Bladder microvascular endothelial cell (primary cell): ENCODE measurements at places on chromosomes 6 and 20. TPM values are rescaled to one million over a fixed set of nuclear protein-coding genes. Genes with fewer than 3 reads are reported as not detected.

TCP11 gene
- total RNA-seq = not detected in 2 replicates

CD2AP gene
- 30.3 and 45.5 TPM in 2 replicates for total RNA-seq

CASS4 gene
- total RNA-seq = not detected in 2 replicates

RWDD1 gene
- total RNA-seq = 13.0 and 16.1 TPM in 2 replicates

CAGE1 gene
- under 0.01 and 0.06 TPM in 2 replicates for total RNA-seq

PAK1IP1 gene
- 9.7 and 18.8 TPM in 2 replicates for total RNA-seq

OR12D3 gene
- total RNA-seq = not detected in 2 replicates

ADGRB3 gene
- not detected in 2 replicates for total RNA-seq

LKAAEAR1 gene
- total RNA-seq = 0.16 and 0.25 TPM in 2 replicates

ERVFRD-1 gene
- total RNA-seq = 0.16 and 0.38 TPM in 2 replicates

ADGRG6 gene
- total RNA-seq = 37.1 and 43.6 TPM in 2 replicates

KCNK16 gene
- not detected in 2 replicates for total RNA-seq

ZNF341 gene
- 0.97 and 2.0 TPM in 2 replicates for total RNA-seq

CEP162 gene
- 3.9 and 8.0 TPM in 2 replicates for total RNA-seq

FAM217A gene
- not detected in 2 replicates for total RNA-seq

PRR3 gene
- total RNA-seq = 1.3 and 3.2 TPM in 2 replicates

MAP7 gene
- total RNA-seq = 0.16 and 0.63 TPM in 2 replicates

TTK gene
- total RNA-seq = 12.1 and 18.1 TPM in 2 replicates

GNMT gene
- total RNA-seq = under 0.01 TPM in 1 of 2 replicates, not detected in the other

RMND1 gene
- 21.8 and 22.8 TPM in 2 replicates for total RNA-seq

LCA5 gene
- 3.3 and 3.6 TPM in 2 replicates for total RNA-seq

TIAM2 gene
- 2.8 and 20.6 TPM in 2 replicates for total RNA-seq

BTNL2 gene
- total RNA-seq = not detected in 2 replicates

LTA gene
- total RNA-seq = not detected in 2 replicates

FBXO5 gene
- total RNA-seq = 12.3 and 13.3 TPM in 2 replicates

TINAG gene
- total RNA-seq = not detected in 2 replicates

OPRL1 gene
- total RNA-seq = 1.3 and 5.0 TPM in 2 replicates

RSPO3 gene
- under 0.01 and 0.19 TPM in 2 replicates for total RNA-seq

HLA-DQA2 gene
- not detected in 2 replicates for total RNA-seq

IRF4 gene
- under 0.01 TPM in 1 of 2 replicates, not detected in the other for total RNA-seq

DYNLT1 gene
- 77.5 and 86.0 TPM in 2 replicates for total RNA-seq

RIN2 gene
- total RNA-seq = 68.5 and 97.4 TPM in 2 replicates

ADGB gene
- total RNA-seq = not detected in 2 replicates

MYL9 gene
- total RNA-seq = 3.2 and 4.3 TPM in 2 replicates

PRRT1 gene
- total RNA-seq = not detected in 2 replicates

SLC24A3 gene
- total RNA-seq = 0.16 TPM in 1 of 2 replicates, not detected in the other

RCAN2 gene
- 0.63 and 3.2 TPM in 2 replicates for total RNA-seq

SEMG1 gene
- total RNA-seq = not detected in 2 replicates

NMBR gene
- total RNA-seq = 0.16 TPM in 1 of 2 replicates, not detected in the other
